ENCODE measurements at places on chromosomes 5 and 9.

DNA sequence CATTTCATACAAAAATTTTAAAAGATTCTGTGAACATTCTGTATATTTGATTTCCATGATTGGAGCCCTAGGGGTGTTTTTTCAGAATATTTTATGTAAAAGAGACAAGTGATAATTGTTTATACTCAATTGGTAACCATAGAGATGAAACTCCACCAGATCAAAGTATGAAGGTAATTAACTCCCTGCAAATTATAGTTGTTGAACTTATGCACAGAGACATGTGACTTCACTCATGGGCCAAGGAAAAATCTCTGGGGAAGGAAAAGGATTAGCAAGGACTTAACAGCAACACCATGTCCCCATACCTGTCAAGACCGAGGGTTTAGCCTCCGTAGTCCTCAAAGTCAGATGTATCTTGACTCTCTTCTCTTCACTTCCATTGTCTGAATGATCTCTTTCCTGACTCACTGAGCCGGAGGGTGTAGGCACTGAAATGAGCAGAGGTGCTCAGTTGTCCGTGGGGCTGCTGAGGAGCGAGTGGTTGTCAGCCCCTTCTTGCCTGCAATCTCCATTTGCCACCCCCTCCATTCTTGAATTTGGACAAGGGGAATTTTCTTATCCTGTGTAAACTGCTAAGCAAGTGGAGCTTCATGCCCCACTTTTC is 17.5 kb upstream of the CXCL14 start:
- no peak for DNase-seq

GRCh38 chr5:135821061-135821801 is 13.2 kb upstream of the SLC25A48 start:
- DNase-seq: no peak

DNA sequence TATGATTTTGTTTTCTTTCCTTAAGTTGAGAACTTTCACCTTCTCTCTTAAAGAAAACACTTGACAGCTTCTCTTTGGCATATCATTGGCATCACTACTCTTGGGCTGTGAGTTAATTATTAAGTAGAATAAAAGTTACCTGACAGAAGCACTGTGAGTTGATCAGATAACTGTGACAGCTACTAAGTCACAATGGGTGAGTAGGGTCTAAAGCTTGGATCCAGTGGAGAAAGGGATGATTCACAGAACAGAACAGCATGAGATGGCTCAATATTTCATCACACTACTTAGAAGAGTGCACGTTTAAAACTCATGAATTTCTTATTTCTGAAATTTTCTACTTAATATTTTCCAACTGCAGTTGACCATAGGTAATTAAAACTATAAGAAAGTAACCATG is 268.5 kb upstream of the NMUR2 start:
- no peak for DNase-seq

GRCh38 chr9:130940693-130941576 is 1.9 kb upstream of the FIBCD1 start:
- no peak for DNase-seq

GRCh38 chr9:93266521-93267001 is 82.6 kb downstream of the WNK2 start:
- DNase-seq: no peak

DNA sequence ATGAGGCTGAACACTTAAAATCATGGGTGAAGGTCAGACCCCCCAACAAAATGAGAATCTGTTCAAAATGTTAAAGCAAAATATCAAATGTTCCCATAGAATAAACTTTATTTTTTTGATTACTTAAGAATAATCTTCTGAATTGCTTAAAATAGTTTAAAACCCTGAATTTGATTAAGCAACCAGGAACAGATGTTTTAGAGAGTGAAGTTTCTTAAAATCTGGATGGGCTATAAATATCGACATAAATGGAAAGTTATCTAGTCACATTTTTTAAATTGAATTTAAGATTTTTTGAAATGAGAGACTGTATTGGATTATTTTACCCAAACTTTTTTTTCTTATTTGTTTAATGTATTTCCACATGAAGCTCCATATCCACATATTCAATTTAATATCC is 98.5 kb downstream of the ADAMTS12 start:
- DNase-seq: no peak

- DNase-seq: no peak
These were observed 21.3 kb downstream of the KCTD16 start for GRCh38 chr5:144191998-144192397.

- no peak for DNase-seq
These were observed 438.7 kb downstream of the NTRK2 start for GRCh38 chr9:85108229-85108628.

DNA sequence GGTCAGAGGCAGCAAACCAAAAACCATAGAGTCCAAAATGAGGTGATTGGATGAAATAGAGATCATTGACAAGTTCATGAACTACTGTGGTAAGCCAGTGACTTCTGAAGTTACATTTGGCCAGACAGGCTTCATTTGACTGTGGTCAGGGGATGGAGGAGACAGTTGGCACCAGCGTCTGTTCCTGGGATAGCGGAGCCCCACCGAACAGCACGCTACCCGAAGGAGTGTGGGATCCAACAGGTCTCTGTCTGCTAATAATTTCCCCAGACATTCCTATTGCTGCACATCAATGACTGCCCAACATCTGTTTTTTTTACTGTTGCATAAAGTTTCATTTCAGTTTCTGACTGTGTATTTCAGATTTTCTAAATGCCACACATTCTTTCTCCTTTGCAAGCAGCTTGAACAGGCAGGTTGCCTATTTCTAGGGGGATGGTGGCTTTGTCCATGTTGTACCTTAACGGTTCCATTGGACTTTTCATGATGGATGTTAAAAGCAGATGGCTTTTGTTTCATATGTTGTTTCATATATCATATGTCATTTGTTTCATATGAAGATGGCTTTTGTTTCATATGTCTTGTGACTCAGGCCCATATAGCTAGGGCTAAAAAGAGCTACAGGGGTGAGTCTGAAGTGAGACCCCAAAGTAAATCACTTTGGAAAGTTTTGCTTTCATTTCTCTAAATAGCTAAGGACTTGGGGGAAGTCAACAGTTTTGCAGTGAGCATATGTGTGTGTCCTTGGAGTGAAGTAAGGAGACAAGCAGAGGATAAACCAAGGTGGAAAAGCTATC is 180.8 kb downstream of the GOLPH3 start:
- DNase-seq: no peak

- no peak for DNase-seq
These were observed 1.0 kb downstream of the GABRB2 start for GRCh38 chr5:161545344-161546094.

GRCh38 chr9:131217331-131218031 is 58.8 kb downstream of the FAM78A start:
- DNase-seq: no peak

- DNase-seq: no peak
These were observed 394.4 kb upstream of the ZNF608 start for GRCh38 chr5:125140855-125141254.

- DNase-seq: no peak
These were observed 18.2 kb downstream of the RIOK2 start for GRCh38 chr5:97164846-97165245.

GRCh38 chr9:124884376-124884775 is 22.4 kb downstream of the ARPC5L start:
- no peak for DNase-seq

DNA sequence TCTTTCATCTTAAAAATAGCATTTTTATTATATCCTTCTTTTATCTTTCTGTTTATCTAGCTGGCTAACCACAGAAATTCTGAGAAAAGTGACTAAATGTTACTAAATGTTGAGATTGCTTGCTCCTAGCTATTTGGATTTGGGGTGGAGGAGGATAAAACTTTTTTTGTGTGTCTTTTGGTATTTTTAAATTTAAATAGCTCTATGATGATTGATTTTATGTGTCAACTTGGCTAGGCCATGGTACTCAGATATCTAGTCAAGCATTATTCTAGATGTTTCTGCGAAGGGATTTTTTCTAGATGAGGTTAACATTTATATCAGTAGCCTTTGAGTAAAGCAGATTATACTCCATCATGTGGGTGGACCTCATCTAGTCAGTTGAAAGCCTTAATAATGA is 75.0 kb downstream of the GCNT1 start:
- no peak for DNase-seq

- no peak for DNase-seq
These were observed 36.4 kb upstream of the CCDC152 start for GRCh38 chr5:42720251-42720650.

- no peak for DNase-seq
These were observed 28.4 kb upstream of the SSBP2 start for GRCh38 chr5:81779125-81779915.

DNA sequence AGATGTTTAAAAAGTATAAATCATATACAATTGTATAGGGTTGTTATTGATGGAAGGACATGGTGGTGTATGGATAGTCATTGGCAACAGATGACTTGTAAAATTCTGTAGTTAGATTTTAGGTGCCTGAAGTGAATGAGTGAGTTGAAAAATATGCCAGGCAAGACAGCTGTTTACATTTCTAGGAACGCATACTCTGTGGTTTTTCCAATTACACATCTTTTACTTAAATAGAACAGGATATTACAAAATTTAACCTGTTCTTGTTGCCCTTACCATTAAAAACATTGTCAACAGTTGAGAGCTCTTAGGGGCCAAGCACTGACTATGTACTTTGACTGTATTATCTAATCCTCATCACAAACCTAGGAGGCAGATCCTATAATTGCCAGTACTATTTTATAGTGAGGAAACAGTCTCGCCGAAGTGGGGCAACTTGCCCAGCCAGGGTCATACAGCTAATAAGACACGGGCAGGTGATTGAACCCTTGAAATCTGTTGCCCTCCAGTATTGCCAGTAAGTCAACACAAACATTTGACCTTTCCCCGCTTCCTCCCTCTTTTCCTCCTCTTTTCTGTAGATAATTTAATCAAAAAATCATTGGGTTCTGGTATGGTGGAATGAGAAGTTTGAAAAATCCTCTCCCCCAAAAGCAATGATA is 88.6 kb downstream of the MACROH2A1 start:
- no peak for DNase-seq

GRCh38 chr5:44183753-44184152 is 205.5 kb downstream of the FGF10 start:
- no peak for DNase-seq

Data from T1000 (cell line).